ENCODE measurements at places on chromosomes 11 and 22. TPM values are rescaled to one million over a fixed set of nuclear protein-coding genes. Genes with fewer than 3 reads are reported as not detected.

SERPING1 gene
- 674 TPM for total RNA-seq

RAG2 gene
- not detected for total RNA-seq

OR8D1 gene
- total RNA-seq, result not detected

ST14 gene
- 4.9 TPM for total RNA-seq

KCNK4 gene
- not detected for total RNA-seq

ILK gene
- total RNA-seq, result 338 TPM

TTC12 gene
- total RNA-seq, result 15.2 TPM

MUC2 gene
- total RNA-seq, result not detected

CYB5R2 gene
- 12.6 TPM for total RNA-seq

OR52I1 gene
- not detected for total RNA-seq
